Sigmoid colon (tissue), 7 donors: ENCODE measurements at places on chromosomes 2 and 18. TPM values are rescaled to one million over a fixed set of nuclear protein-coding genes. Genes with fewer than 3 reads are reported as not detected.

Gene ARL4C
- total RNA-seq = 8.9 TPM

Gene LYG2
- not detected for total RNA-seq

Gene SERPINB10
- total RNA-seq = not detected

DNA sequence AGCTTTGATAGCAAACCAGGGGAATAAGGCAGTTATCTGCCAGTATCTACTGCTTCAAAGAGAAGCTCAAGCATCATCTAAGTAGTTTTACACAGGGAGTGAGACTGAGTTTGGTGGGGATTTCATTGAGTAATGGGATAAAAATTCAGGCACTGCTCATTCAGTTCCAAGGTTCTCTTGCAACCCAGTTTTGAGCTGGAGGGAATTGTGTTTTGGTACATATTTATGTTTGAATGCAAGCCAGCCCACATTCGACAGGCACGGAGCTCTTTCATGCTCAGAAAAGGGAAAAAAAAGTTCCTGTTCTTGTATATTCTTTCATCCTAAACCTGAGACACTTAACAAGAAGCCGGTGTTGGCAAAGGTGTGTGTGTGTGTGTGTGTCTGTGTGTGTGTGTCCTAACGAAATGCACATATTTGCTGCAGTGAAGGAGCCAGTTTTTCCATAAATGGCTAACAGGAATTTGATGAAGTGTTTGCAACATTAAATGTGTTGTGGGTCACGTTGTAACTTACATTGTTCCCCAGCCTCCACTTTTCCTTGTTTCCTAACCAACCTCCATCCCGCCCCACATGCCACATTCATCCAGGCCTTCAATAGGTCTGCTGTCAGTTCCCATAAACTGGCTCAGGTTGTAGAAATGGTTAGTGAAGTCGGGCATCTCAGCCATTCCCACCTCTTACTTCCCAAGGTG lies 311.1 kb downstream of the TXNL1 start:
- no peaks in the 10 kb centered on the region for H3K27me3 ChIP-seq
- no peak overlapping the region for H3K27ac ChIP-seq
- peaks cover 12% of the 10 kb centered on the region for H3K4me1 ChIP-seq
- DNase-seq = no peak
- no peak overlapping the region for H3K4me3 ChIP-seq

GRCh38 chr2:113966171-113966570 lies 76.3 kb downstream of the ACTR3 start:
- no peak overlapping the region for H3K27ac ChIP-seq
- H3K4me3 ChIP-seq = no peak overlapping the region
- no peaks in the 10 kb centered on the region for H3K27me3 ChIP-seq
- DNase-seq = no peak

DNA sequence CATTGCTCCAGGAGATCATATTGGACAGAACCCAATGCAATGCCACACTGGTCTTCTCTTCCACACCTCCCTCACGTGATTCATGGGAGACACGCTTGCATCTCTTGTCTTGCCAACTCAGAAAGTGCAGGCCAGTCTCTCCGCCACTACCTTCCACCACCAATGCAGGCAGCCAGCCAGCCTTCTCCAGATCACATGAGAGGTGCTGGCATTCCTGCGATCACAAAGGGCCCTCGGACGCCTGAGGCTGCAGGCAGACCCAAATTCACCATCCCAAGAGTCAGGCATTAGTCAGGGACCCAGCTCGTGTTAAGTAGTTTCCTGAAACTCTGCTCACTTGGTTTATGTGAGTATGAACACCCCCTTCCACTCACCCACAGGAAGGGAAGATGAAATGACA lies 437.0 kb upstream of the ETAA1 start:
- no peaks in the 10 kb centered on the region for H3K27me3 ChIP-seq
- H3K36me3 ChIP-seq = no peaks in the 10 kb centered on the region
- no peak for DNase-seq
- no peaks in the 10 kb centered on the region for H3K4me1 ChIP-seq
- H3K4me3 ChIP-seq = no peak overlapping the region

DNA sequence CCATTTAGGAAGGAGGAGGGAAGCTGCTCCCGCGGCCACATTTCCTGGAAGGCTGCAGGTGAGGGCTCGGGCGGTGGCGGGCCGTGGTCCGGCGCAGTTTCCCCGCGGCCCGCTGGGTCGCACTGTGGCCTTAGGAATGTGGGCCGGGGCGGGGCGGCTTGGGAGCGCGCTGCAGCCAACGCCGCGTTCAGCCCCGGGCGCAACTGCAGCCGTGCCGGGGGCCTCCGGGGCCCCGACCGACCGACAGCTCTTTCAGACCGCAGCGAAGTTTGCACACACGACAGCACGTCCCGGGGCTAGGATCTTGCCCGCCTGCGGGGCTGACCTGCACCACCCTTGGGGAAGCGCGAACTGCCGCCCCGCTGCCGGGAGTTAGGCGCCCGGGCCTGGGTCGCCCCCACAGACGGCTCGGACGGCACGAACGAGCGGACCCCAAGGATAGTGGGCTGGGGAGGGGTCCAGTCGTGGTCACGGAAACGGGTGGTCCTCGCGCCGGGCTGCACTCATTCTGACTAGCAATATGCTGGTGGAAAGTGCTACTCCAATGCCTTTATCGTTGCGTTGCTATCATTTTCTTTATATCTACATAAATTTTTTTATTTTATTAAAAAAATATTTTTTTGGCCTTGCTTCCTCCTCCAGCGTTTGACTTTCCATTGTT lies 69.9 kb upstream of the DLX2 start:
- no peaks in the 10 kb centered on the region for H3K36me3 ChIP-seq
- H3K4me1 ChIP-seq = peaks cover 8% of the 10 kb centered on the region
- H3K27me3 ChIP-seq = peaks cover 9% of the 10 kb centered on the region
- no peak overlapping the region for H3K27ac ChIP-seq
- DNase-seq = peak; percentile 69

- H3K27me3 ChIP-seq = no peaks in the 10 kb centered on the region
- peaks cover 27% of the 10 kb centered on the region for H3K36me3 ChIP-seq
These were observed 10.2 kb downstream of the ACKR3 start for GRCh38 chr2:236579746-236580315.
